ENCODE measurements at places on chromosomes 7 and 10. TPM values are rescaled to one million over a fixed set of nuclear protein-coding genes. Genes with fewer than 3 reads are reported as not detected.

The PBLD gene
- total RNA-seq = 7.9 TPM

- peak; percentile 62 for DNase-seq
These were observed 40.4 kb upstream of the KIAA1217 start for GRCh38 chr10:24168258-24169170.

- DNase-seq = no peak
These were observed 326.9 kb upstream of the NPSR1 start for GRCh38 chr7:34331102-34331501.

DNA sequence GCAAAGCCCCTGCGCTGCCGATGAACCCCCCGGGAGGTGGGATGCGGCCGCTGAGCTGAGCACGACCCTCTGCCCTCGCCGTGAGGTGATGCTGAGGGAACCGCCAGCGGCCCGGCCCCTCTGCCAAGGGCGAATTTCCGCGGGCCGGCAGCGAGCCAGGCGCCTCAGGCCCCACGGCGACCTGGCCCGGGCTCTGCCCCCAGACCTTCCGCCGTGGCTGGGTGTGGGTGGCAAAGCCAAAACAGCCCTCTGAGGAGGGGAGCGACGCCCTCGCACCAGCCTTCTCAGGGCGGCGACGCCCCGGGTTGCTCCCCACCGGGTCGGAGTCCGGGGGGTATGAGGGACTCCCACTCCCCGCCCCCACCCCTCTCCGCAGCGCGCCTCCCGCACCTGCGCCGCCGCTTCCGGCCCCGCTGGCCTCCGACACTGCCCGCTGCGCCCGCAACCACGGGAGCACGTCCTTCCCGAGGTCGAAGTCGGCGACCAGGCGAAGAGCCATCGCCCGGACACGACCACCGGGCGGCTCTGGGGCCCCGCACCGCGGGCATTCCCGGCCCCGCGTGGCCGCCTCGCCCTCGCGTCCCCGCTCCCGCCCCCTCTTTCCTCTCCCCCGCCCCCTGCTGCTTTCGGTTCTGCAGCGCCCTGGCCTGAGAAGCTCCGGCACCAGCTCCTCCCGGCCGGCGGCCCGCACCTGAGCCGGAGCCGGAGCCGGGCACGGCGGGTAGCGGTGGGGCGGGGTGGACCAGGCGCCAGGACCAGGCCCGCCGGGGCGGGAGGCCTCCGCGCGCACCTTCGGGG is at the start of gene GSAP:
Gene GSAP, minus strand, starts transcription at position 527 of the 798 bp plus-strand sequence. Its CDS starts 28 bp downstream, at position 499.
- DNase-seq = peak; percentile 11

DNA sequence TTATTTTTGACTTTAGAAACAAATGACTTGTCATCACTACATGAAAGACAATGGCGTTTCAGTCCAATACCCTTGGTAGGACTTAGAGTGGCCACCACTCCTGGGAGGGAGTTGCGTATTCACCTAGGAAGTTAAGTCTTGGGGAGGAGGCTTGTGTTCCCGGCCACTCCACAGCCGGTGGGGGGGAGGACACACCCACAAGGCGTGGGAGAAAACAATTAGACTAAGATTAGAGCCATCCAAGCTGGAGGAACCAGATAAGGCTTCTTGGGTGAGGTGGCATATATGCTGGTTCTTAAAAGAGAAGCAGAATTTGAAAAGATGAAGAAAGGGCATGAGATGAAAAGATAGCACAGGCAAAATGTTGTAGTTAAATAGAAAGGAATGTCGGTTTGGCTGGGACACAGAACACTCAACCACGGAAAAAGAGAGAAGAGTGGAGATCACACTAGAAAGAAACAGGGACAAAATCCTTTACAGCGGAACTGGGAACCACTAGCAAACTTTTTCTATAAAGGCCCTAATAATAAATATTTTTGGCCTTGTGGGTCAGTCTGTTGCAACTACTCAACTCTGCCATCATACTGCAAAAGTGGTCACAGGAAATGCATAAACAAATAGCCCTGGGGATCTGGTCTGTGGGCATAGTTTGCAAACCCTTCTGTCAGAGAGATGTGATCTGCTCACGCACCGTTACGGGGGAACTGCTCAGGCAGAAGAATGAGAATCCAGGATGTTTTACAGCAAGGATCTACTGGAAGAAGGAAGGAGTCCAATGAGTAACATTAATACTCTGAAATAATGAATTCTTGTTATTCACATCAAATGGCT is 651.8 kb downstream of the PARD3 start:
- DNase-seq = no peak

DNA sequence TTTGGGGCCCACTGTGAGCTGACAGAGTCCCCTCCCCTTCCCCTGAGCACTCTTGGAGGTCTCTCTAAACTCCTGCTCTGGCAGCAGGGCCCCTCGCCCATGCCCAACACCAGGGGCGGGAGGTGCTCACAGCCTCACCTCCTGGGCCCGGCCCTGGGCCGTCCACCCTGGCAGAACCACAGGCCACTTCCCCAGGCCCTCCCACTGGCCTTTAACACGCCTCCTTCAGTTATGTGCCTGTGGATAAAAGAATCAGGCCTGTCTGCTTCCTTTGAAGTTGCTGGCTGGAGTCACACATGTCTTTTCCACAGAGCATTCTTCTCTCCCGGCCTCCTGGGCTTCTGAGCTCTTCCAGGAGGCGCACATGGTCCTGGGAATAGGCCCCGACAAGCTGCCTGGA is 10.2 kb downstream of the MYL10 start:
- DNase-seq = no peak

GRCh38 chr7:27616914-27617548 is 45.7 kb downstream of the HIBADH start:
- no peak for DNase-seq

DNA sequence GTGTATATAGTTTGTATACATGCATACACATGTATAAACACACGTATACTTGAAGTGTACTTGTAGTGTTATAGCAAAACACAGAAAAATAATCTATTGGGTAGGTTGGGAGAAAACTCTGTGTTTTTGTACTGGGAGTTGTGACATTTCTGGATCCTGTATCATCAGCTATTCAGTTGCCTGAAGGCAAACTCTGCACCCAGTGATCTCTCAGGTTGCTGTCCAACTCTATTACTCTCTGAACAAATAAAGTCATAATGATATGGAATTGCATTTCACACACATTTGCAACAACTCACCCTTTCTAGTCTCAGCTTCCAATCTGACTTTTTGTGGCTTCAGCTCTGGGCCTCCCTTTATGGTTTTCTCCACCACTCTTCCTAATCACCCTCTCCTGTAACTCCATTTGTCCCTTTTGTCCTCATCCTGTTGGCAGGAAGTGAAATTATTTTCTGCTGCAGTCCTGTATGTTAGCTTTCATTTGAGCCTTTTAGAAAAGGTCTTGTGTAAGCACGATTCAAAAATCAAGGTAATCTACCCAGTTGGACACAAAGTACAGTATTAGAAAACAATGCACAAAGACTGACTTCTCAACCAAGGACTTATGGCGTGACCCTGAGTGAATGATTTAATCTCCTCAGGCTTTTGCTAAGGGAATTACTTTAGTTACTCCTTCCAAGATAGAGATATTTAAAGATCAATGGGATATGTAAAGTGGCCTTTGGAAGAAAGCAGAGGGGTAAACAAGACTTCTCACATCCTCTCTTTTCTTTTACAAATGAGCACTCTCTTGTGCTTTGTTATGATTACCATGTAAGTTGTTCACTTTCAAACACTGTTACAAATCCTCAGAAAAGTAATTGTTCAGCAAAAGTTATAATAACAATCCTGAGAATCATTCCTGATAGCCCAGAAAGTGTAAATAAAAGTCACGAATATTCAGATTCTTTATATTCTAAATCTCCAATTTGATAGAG is 249.1 kb downstream of the KCND2 start:
- DNase-seq = no peak

GRCh38 chr10:130652964-130653578 is 516.9 kb downstream of the GLRX3 start:
- no peak for DNase-seq

DNA sequence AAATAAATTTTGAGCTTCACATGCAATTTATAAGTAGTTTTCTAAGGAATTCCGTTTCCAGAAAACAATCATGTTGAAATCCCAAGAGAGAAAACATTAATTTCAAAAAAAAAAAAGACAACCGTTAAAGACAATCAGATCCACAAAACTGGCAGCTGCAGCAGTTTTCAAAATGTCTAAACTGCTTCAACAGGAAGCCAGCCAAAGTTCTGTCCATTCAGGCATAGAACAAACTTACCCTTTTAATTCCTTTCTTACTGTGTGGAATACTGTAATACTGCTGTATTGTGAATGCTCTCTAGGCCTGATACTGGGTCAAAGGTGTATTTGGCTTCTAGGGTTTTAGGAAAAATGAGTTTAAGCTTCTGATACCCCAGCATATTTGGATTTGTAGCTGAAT is 31.6 kb downstream of the HOXA1 start:
- peak; percentile 76 for DNase-seq

DNA sequence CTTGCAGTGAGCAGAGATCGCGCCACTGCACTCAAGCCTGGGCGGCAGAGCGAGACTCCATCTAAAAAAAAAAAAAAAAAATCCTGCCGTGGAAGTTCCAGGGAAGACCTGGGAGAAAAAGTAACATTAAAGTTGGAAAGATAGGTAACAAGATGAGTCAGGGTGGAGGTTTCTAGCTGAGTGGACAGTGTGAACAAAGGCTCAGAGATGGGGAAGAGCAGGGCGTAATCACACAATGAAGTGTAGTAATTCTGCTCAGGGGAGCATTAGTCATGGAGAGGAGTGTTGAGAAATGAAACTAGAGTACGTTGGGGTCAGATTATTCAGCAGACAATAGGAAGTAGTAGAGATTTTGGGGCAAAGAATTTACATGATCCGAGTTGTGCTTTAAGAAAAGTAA is 21.6 kb upstream of the WASL start:
- DNase-seq = no peak

DNA sequence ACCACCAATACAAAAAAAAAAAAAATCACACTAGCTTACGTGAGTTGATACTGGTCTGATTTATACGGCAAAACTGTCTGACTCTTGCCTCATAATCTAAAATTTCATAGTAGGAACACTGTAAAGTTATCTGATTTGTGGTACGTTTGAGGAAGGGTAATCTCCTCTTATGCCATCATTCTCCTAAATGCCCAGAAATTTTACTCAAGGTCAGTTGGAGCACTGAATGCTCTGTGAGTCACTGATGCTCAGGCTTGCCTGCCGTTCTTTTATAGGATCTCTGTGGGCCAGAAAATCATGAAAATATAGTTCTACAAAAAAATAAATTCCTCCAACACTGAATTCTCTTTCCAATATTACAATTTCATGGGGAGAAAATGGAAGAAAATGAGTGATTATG is 135.7 kb downstream of the PDE1C start:
- no peak for DNase-seq

The TCAF2 gene
- total RNA-seq = 1.5 TPM
